ENCODE measurements at places on chromosomes 4 and X.

GRCh38 chrX:73127700-73128241, 48.5 kb upstream of the PABPC1L2A start:
- DNase-seq = no peak

GRCh38 chrX:133745349-133745748, 240.0 kb downstream of the GPC3 start:
- DNase-seq = no peak

- peak; percentile 21 for DNase-seq
Observed at GRCh38 chr4:42995343-42995944, 102.9 kb downstream of the GRXCR1 start.

- DNase-seq = peak; percentile 37
Observed at GRCh38 chr4:152408514-152409327, 127.2 kb downstream of the FBXW7 start.

DNA sequence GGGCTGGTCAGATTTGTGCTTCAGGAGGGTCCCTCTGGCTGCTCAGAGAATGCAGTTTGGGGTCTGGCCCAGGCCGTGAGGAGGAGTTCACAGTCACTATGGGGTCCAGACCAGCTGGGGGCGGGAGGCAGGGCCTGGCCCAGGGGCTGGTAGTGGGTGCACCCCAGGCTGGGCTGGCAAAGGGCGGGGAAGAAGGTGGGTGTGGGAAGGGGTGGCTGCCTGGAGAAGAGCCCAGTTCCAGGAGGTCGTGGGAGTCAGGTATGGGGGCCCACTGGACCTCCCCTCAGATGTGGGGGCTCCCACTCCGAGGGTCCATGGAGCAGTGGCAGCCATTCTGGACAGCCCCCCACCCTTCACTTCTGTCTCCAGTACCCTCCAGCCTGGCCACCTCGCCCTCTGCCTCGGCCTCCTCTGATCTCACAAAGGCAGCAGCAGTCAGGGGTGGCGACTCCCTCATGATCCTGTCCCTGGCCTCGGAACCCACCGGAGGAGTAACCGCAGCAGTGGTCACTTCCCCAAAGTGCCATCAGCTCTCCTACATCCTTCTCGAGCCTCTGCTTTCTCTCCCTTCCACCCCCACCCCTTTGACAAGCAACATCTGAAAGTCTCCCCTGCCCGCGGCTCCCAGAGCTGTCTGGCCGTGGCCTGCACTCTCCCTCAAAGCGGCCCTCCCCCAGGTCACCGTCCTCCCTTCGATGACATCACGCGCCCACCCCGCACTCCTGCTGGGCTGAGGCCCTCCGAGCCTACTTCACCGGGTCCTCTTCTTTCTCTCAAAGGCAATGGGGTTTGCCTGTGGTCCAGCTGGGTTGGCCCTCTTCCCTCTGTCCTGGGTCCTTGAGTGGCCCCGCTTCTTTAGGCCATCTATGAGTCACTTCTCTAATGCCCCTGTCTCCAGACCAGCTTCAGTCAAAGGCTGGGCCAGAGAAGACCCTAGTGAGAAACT, 1.7 kb upstream of the SLC6A8 start:
- DNase-seq = no peak

DNA sequence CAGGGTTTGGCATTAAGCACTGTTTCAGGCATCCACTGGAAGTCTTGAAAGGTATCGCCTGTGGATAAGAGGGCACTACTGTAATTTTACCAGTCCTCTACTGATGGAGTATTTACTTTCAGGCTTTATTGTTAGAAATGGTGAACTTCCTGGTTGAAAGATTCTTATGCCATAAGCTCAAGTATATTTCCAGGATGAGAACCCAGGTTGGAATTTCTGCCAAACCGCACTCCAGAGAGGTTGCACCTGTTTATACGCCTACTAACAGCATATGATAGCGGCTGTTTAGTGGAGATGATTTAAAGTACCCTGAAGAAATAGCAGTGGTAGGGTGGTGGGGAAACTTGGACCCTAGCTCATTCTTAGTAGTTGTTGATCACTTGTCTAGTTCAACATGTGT, 9.9 kb downstream of the FNIP2 start:
- DNase-seq = no peak

GRCh38 chrX:19625612-19626011, 110.3 kb upstream of the MAP3K15 start:
- DNase-seq = no peak

DNA sequence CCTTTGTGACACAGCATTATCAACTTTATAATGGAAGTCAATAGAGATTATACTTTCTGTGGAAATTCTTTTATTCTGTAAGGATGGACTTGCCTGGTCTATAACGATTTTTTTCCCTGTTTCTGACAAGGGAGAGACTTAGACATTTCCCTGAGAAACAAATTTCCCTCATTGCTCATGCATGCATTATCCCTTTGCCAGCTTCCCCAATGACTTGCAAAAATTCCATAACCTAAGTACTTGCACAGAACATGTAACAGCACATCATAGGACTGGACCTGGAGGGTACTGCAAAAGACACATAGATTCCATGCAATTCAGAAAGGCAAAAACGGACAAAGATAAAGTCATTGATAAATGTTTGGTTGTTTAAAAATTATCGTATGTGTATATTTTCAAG, 166.7 kb downstream of the FHIP1A start:
- DNase-seq = no peak

GRCh38 chrX:107829878-107830277, 4.2 kb downstream of the MID2 start:
- DNase-seq = no peak

DNA sequence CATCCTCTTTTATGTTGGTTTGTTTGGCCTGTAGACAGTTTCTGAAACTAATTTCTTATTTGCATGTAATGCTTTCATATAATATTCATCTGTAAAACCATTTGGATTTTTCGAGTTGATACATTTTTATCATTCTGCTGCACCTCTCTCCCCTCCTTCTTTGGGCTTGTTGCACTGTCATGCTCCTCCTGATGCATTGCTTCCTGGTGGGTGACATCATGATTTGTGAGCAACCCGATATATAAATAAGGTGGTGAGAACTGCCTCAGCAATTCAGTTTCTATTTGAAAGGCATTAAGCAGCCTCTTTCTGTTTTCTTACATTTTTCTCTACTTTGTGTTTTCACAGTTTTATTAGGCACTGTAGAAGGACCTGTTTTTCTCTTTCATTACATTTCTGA, 515.7 kb downstream of the RPA4 start:
- no peak for DNase-seq
